ENCODE measurements at places on chromosomes 12 and 14. TPM values are rescaled to one million over a fixed set of nuclear protein-coding genes. Genes with fewer than 3 reads are reported as not detected.

GRCh38 chr14:75369506-75369905, 58.3 kb upstream of the JDP2 start:
- H3K27ac ChIP-seq = peak overlapping the region; percentile 78
- peaks cover 39% of the 10 kb centered on the region for H3K4me1 ChIP-seq
- no peaks in the 10 kb centered on the region for H3K27me3 ChIP-seq
- no peak for DNase-seq
- no peak overlapping the region for H3K4me3 ChIP-seq

DNA sequence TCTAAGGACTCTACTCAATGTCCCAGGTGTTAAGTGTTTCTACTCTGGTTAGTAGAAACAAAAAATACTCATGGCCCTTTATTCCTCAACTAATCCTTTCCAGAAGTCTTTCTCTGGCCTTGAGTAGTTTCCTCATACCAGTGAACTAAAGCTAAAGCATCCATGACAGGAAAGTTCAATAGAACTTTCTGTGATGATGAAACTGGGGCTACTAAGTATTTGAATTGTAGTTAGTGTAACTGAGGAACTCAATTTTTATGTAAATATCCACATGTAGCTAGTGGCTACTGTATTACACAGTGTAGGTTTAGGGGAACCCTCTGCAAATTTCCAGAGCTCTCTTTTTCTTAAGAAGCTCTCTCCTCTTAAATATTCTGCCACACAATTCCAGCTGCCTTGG, 63.7 kb downstream of the R3HDM2 start:
- no peaks in the 10 kb centered on the region for H3K27me3 ChIP-seq
- no peak overlapping the region for H3K4me3 ChIP-seq
- no peak for DNase-seq
- H3K27ac ChIP-seq = no peak overlapping the region

GRCh38 chr14:73824127-73824526, 27.5 kb upstream of the PTGR2 start:
- peaks cover 7% of the 10 kb centered on the region for H3K4me1 ChIP-seq
- H3K36me3 ChIP-seq = no peaks in the 10 kb centered on the region
- DNase-seq = no peak
- H3K27me3 ChIP-seq = no peaks in the 10 kb centered on the region
- H3K27ac ChIP-seq = no peak overlapping the region

GRCh38 chr14:105836730-105837129, 310.3 kb downstream of the TMEM121 start:
- H3K4me1 ChIP-seq = no peaks in the 10 kb centered on the region
- H3K4me3 ChIP-seq = no peak overlapping the region
- H3K36me3 ChIP-seq = no peaks in the 10 kb centered on the region
- DNase-seq = no peak
- no peak overlapping the region for H3K27ac ChIP-seq

GRCh38 chr12:112192475-112192874, 67.1 kb downstream of the TRAFD1 start:
- H3K4me1 ChIP-seq = peaks cover 3% of the 10 kb centered on the region
- no peak for DNase-seq
- H3K36me3 ChIP-seq = no peaks in the 10 kb centered on the region
- H3K27ac ChIP-seq = no peak overlapping the region

Gene ASCL1
- total RNA-seq = not detected

Gene NYNRIN
- total RNA-seq = 1.8 TPM

- no peaks in the 10 kb centered on the region for H3K36me3 ChIP-seq
- no peaks in the 10 kb centered on the region for H3K4me1 ChIP-seq
- H3K27me3 ChIP-seq = no peaks in the 10 kb centered on the region
- H3K4me3 ChIP-seq = no peak overlapping the region
- no peak overlapping the region for H3K27ac ChIP-seq
Observed at GRCh38 chr14:101726295-101726953, 35.1 kb upstream of the PPP2R5C start.

Gene CFAP251
- total RNA-seq = 0.60 TPM

DNA sequence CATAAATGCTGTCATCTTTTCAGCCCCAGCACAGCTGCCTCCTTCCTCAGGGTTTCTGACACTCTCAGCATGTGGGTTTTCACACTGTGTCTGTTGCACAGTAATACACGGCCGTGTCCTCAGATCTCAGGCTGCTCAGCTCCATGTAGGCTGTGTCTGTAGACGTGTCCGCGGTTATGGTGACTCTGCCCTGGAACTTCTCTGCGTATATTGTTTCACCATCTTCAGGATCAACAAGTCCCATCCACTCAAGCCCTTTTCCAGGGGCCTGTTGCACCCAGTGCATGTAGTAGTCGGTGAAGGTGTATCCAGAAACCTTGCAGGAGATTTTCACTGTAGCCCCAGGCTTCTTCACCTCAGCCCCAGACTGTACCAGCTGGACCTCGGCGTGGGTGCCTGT, 1210.6 kb downstream of the TMEM121 start:
- H3K27ac ChIP-seq = no peak overlapping the region
- DNase-seq = no peak
- H3K27me3 ChIP-seq = no peaks in the 10 kb centered on the region
- H3K36me3 ChIP-seq = no peaks in the 10 kb centered on the region

DNA sequence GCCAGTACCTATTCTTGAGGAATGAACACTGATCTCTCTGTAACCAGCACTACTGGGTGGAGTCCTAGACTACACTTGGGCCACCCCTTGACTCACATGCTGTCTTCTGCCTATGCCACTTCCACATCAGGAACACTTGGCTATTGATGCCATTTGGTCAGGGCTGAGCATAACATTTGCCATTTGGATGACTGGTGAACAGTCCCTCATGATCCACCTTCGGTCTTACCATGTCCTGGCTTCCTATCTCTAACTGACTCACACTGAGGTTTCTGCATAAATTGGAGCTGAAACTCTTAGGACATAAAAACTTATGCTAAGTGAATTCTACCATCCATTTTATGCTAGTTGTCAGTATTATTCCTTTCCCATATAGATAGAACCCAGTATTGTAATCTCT, 91.7 kb upstream of the PELI2 start:
- DNase-seq = no peak
- no peaks in the 10 kb centered on the region for H3K27me3 ChIP-seq
- H3K4me3 ChIP-seq = no peak overlapping the region
- H3K27ac ChIP-seq = no peak overlapping the region
- H3K36me3 ChIP-seq = no peaks in the 10 kb centered on the region

DNA sequence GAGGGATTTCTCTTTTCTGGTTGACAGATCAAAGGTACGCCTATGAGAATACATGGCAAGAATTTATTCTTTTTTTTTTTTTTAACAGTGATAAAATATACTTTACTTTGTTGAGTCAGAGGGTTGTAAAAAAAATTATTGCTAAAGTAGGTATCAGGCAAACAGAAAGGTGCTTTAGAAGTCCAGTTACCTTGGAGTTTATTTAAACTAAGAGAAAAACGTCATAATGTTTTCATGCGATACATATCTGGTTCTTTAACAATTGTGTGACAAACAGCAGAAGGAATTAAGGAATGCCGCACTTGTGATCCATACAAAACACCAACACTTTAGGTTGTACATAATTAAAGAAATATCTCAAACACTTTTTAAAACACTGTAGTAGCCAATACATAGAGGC, 94.2 kb downstream of the BORCS5 start:
- no peak for DNase-seq
- no peak overlapping the region for H3K4me3 ChIP-seq
- H3K27ac ChIP-seq = no peak overlapping the region
- H3K4me1 ChIP-seq = no peaks in the 10 kb centered on the region

DNA sequence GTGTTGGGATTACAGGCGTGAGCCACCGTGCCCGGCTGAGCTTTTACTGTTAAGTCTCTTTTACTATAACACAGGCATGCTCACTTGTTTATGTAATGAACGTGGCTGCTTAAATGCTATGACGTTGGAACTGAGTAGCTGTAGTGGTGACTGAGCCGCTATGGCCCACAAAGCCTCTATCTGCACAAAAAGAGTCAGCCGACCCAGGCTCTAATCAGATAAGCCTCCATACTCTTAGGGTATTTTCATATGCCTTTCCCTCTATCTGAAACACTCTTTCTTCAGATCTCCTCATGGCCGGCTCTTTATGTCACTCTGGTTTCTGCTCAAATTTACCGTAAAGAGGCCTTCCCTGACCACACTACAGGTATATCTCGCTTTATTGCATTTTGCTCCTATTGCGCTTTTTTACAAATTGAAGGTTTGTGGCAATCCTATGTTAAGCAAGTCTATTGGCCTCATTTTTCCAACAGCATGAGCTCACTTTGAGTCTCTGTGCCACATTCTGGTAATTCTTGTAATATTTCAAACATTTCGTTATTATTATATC, 8.0 kb downstream of the SLC2A14 start:
- H3K4me3 ChIP-seq = no peak overlapping the region
- DNase-seq = no peak
- no peak overlapping the region for H3K27ac ChIP-seq
- H3K4me1 ChIP-seq = no peaks in the 10 kb centered on the region

DNA sequence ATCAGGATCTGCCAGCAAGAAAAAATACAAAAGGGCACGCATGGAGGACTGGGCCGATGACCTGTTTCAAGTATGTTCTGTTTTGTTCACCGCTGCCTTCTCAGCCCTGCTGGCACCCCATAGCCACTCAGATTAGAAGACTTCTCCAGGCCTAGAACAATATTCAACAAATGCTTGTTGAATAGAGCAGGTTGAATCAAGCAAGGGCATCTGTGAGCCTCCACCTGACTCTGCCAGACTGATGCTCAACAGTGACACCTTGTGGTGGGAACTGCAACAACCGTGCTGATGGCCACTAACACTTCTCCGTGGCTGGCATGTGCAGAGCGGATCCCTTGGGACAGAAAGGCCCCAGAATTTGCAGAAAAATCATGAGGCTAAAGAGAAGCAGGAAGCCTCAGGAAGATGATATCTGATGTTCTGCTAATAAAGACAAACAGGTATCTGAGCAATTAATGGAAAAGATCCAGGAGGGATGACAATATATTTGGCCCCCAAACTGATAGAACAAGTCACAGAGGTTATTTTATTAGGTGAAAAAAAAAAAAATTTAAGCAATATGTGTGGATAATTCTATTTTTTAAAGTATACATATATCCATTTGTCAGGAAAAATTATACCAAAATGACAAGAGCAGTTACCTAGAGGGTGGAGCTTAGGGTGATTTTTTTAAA, 114.3 kb downstream of the KSR2 start:
- DNase-seq = no peak
- no peaks in the 10 kb centered on the region for H3K36me3 ChIP-seq
- no peaks in the 10 kb centered on the region for H3K27me3 ChIP-seq
- H3K4me3 ChIP-seq = no peak overlapping the region
- no peak overlapping the region for H3K27ac ChIP-seq

DNA sequence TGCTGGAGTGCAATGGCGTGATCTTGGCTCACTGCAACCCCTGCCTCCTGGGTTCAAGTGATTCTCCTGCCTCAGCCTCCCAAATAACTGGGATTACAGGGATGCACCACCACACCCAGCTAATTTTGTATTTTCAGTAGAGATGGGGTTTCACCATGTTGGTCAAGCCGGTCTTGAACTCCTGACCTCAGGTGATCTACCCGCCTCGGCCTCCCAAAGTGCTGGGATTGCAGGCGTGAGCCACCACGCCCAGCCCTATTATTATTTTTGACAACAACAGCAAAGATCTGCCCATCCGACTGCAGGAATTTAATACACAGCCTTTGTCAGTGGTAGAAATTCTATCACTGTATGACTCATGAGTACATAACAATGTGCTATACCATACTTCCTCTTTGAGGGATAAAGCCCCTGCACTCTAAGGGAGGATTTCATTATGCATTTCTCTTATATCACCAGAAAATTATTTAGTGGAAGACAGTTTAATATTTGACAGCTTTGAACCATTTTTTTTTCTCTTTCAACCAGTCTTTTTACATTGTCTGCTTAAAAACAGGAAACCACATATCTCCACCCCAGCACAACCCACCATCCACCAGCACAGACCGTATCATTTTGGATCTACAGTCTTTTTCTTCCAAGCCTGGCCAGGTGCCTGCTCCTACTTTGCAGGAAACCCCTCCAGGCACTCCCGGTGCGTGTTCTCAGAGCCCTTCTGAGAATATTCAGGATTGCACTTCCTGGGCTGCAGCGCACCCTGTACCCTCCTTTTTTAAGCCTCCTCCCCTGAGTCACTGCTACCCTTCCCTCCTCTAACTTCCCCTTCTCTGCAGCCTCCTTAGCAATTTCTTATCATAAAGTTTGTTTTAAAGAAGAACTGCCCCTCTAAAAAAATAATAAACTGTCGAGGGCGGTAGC, 594 bp downstream of the ARHGDIB start:
- peak overlapping the region; percentile 44 for H3K4me3 ChIP-seq
- H3K27ac ChIP-seq = peak overlapping the region; percentile 71
- H3K36me3 ChIP-seq = no peaks in the 10 kb centered on the region
- no peak for DNase-seq
- no peaks in the 10 kb centered on the region for H3K4me1 ChIP-seq

Measured in gastrocnemius medialis (tissue), 4 donors.